Panc1 (cell line): ENCODE measurements at places on chromosomes 3 and 15. TPM values are rescaled to one million over a fixed set of nuclear protein-coding genes. Genes with fewer than 3 reads are reported as not detected.
A peak's percentile ranks its signal among the peaks of the same experiment; 100 is the strongest.

- no peak for DNase-seq
Measured at GRCh38 chr3:43019006-43019809, 40.1 kb downstream of the GASK1A start.

DNA sequence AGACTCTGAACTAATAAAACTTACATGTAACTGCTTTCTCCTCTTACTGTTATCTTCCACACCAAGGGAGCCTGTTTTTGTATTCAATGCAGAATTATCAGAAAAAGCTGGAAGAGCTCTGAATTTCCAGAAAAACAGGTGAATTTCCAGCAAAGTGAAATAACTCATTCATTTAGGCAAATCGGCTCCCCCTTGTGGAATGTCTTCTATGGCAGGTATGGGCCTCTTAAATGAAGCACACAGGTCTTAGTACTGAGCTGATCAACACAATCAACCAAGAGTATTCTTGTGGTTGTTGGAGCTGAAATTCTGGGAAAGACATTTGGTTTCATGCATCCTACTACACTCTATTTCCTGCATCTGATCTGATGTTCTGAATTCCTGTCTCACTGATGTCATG is 31.0 kb upstream of the PTPRG start:
- DNase-seq, result no peak

DNA sequence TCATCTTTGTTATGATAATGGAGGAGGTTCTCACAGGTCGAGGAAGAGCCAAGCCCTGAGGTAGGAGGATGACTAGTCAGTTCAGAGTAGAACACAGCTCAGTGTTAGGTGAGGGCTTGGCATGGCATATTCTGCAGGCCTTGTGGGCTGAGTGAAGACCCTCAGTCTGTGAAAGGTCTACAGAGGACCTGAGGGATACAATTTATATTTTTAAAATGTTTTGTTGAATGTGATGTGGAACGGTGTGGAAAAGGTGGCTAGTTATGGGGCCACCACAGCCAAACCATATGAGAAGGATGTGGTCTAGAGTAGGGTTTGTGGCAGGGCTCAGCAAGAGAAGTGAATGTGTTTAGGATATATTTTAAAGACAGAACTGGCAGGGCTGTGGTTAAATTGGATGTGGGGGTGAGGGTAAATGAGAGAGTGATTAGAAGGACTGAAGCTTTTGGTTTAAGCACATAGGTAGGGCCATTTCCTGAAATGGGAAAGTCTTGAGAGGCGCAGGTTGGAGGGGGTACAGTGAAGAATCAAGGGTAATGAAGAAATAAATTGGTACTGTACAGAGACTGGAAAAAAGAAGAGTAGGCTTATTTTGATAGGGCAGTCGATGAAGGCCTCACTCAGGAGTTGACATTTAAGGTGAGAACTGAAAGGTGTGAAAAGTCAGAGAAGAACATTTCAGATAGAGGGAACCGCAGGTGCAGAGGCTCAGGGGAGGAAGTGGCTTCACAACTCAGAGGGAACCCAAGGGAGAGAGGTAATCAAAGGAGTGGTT is 60.5 kb downstream of the SPTSSB start:
- no peak for DNase-seq

GRCh38 chr15:88185584-88185983 is 71.0 kb downstream of the NTRK3 start:
- DNase-seq, result no peak

DNA sequence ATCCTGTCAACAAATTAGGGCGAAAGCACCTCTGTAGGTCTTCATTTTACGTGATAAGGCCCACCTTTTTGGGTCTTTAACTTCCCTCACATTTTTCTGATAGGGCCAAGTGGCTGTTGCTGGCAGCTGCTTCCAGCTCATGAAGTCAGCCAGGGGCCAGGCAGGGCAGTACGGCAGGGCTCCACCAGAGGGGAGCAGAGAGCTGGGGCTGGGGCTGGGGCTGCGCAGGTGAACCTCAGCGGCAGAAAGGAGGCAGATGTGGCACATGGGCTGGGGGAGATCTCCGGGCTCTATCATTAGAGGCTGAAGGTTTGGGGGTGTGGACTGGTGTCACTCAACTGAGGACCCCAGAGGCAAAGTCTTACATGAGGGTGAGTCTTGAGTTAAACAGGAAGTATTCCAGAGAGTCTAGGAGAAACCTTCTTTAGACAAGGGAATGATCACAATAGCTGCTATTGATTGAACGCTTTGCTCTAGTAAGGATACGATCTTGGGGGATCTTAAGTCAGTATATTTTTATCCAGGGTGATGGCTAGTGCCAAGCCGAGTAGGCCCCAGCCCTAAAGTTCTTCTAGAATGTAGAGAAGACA is 62.8 kb upstream of the MEX3B start:
- DNase-seq, result peak; percentile 51

DNA sequence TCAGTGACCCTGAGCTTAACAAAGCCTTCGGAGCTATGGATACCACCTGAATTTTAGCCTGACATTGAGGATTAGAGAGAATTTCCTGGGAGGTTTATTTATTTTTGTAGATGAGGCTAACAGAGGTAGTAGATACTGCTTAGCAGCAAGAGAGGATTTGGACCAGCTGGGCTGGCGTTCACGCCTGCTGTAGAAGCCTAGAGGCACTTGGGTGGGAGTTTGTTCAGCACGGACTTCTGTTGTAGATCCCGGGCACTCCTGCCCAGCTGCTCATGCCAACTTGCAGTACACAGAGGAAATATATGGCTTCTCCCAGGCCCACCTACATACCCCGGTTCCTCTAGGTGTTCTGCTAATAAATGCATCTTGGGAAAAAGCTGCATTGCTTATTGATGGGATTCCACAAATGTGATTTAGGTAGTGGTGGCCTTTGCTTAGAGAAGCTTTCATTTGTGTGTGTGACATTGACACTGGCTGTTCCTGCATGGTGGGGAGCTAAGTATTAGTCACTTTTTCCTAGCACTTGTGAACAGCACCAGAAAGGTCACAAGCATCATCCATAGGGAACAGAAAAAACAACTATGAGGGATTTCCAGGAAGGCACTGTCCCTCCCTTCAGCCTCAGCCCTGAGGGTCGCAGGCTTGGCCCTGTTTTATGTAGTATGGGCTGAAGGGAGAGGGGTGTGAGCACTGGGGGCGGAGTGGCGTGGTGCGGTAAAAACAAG is 324.8 kb upstream of the LRRFIP2 start:
- DNase-seq, result no peak

- no peak for DNase-seq
Measured at GRCh38 chr3:87546216-87546615, 269.8 kb upstream of the POU1F1 start.

GRCh38 chr15:70704731-70705130 is 58.6 kb downstream of the UACA start:
- no peak for DNase-seq

DNA sequence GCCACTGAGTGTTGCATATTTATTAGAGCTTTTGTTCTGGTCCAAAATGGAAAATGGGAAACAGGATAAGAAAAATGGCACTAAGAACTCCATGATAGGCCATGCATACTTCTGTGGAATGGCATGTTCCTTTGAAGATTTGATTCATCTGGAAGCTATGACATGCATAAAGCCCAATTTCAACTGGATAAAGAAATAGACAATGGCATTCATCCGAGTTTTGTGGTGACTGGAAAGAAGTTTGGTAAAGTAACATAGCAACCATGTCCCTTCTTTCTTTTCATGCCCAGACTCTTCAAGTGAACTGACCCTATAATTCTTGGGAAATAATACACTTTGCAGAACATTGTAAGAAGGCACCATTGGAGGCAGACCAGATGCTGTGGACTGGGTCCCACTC is 368.4 kb upstream of the IL12A start:
- no peak for DNase-seq

GRCh38 chr15:47523681-47524475 is 193.4 kb upstream of the SEMA6D start:
- DNase-seq, result no peak

DNA sequence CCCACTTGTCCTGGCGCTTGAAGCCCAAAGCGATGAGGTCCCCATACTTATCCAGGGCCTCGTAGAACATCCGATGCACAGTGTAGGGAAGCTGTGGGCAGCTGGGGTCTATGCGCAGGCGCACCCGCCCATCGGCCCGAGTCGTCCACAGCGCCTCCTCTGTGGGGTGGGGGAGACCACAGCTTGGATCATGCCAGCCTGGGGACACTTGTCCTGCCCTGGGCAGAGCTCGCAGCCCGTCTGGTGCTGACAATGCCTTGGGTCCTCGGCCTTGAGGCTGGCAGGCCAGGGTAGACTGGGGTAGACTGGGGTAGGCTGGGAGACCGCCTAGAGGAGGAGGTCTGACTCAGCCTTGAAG is 39.8 kb downstream of the ACSBG1 start:
- DNase-seq, result no peak

GRCh38 chr3:66442254-66443117 is 58.3 kb downstream of the LRIG1 start:
- no peak for DNase-seq

GRCh38 chr3:125079675-125080045 is 23.9 kb upstream of the HEG1 start:
- DNase-seq, result no peak

- no peak for DNase-seq
Measured at GRCh38 chr15:87609474-87609873, 647.1 kb downstream of the NTRK3 start.

GRCh38 chr3:19891740-19892139 is 42.3 kb downstream of the EFHB start:
- no peak for DNase-seq

DNA sequence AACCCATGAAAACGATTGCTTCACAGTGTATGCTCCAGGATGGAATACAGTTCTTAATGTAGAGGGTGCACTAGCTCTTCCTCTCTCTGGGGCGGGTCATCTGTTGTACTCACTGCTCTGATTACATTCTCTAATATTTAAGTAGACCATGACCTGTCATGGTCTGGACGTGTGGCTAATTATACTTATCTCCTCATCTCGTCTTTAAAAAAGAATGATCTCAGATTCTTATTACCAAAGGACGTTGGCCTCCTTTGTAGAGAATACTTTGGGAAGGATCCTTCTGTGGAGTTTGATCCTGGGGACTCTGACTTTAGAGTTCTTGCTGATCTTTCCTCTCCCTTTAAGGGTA is 48.4 kb upstream of the TRAK1 start:
- DNase-seq, result no peak

GRCh38 chr3:71489315-71489761 is 94.2 kb downstream of the FOXP1 start:
- no peak for DNase-seq

DNA sequence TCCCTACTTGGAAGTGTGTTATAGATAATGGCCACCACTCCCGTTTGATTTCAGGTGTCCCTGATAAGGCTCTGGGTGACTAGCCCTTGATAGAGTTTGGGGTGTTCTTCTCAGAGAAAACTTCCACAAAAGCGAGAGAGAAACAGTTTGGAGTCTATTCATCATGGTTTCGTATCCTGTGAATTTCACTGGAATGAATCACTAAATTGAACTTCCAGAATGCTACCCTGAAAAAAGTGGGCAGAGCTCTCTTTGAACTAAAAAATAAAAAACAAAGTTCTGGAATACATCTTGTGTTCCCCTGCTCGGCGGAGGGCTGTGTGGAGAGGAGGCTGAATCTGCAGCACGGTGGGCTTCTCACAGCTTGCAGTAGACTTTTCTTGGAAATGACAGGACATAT is 52.8 kb upstream of the FAM98B start:
- DNase-seq, result no peak

GRCh38 chr3:49018707-49019006 is 277 bp upstream of the DALRD3 start:
- DNase-seq, result no peak

DNA sequence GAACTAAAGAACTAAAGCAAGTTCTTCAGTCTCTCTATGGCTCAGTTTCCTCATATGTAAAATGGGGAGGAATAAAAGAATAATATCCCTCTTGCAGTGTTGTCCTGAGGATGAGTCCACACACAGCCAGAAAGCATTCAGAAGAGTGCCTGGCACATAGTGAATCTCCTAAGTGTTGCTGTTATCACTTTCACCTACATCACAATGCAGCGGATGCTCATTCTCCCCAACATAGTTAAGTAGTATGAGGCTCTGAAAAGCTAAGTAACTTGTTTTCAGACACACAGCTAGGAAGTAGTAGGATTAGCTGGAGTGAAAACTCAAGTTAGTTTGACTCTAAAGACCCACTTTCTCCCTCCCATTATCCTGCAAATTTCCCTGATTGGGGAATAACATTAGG is 9.1 kb upstream of the USP3 start:
- DNase-seq, result no peak

GRCh38 chr3:186538779-186539178 is 5.4 kb downstream of the CRYGS start:
- DNase-seq, result no peak

GRCh38 chr3:170062769-170063168 is 25.0 kb downstream of the GPR160 start:
- DNase-seq, result no peak

- no peak for DNase-seq
Measured at GRCh38 chr3:153343988-153344782, 182.2 kb downstream of the RAP2B start.

DNA sequence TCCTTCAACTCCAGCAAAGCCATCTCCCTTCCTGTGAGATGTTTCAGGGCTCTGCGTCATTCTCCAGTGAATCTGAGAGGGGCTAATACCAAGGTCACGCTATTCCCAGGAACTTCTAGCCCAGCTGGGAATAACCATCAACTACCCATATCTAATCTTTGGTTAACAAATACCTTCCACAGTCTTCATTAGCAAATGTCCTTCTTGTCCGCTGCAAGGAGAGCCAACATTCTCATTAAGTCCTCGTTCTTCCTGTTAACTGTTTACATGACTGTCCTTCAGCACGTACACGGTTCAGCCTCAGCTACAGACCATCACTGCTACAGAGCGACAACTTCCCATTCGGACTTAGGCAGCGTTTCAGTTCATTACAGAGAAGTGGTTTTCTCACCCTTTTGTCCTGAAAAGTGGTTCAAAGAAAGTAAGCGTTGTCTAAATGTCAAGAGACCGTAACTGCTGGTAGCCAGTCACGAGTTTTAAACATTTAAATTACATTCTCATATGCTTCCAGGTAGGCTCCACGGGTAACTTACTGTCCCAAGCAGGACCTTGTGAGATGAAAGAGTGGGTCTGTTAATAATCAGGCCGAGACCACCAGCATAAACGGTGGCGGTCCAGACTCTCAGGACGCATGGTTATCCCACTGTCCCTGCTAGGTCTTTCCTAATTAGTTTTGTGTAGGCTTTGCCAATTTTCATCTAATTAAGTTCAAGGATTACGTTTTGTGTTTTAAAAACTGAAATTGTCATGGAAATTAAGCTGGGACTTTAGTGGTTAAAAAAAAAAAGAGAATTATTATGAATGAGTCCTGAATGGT is 63.8 kb downstream of the CHSY1 start:
- DNase-seq, result no peak

GRCh38 chr15:38024293-38025091 is 90.1 kb downstream of the TMCO5A start:
- no peak for DNase-seq

Gene GOLGA8J
- total RNA-seq, result 0.44 TPM

Gene PRSS50
- total RNA-seq, result 0.13 TPM

Gene TMEM89
- total RNA-seq, result not detected

Gene LRRC2
- not detected for total RNA-seq

Gene DISP2
- total RNA-seq, result 10.0 TPM

Gene ABI3BP
- total RNA-seq, result 0.21 TPM

Gene GNB5
- 58.7 TPM for total RNA-seq
